ENCODE measurements at places on chromosomes 7 and 10.

DNA sequence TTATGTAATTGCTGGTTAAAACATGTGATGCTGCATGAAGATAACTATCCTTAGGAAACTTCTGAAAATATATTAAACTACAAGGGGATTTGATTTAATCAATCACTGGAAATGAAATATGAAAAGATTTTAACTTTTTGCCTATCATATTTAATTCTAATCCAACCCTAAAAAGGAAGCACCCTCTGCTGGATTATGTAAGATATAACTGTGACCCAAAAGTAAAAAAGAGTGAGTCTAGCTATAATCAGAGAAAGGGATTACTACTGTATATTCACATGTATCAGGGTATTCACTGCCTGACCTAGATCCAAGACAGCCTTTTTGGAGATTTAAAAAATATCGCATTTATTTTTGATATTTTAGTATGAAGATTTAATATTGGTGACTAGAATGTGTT, 295.5 kb downstream of the MDFIC start:
- DNase-seq, result peak; percentile 34

DNA sequence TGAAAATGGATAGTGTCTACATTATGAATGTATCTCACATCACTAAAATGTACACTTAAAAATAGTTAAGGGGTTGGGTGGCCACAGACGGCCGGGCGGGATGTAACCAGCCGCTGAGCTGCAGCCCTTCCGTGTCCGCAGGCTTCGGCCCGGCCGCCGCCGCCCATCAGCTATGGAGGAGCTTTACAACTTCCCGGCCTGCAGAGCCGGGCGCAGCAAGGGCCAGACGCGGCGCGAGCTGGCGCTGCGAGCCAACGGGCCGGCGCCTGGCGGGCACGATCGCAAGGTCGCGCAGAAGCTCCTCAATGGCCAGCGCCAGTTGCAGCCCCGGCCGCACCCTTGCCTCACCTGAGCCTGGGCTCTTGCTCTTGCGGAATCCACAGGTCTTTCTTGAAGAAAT, 69.1 kb downstream of the KMT2C start:
- no peak for DNase-seq

GRCh38 chr7:26630941-26631580, 233.3 kb downstream of the SKAP2 start:
- DNase-seq, result no peak

- DNase-seq, result peak; percentile 15
Measured at GRCh38 chr10:63542835-63543575, 21.8 kb downstream of the REEP3 start.

- no peak for DNase-seq
Measured at GRCh38 chr10:86393362-86393761, 26.8 kb upstream of the GRID1 start.

GRCh38 chr10:123621492-123621891, 44.7 kb upstream of the GPR26 start:
- no peak for DNase-seq

GRCh38 chr7:49878089-49878488, 104.7 kb downstream of the VWC2 start:
- DNase-seq, result no peak

GRCh38 chr10:8738987-8739386, 684.5 kb downstream of the GATA3 start:
- no peak for DNase-seq

DNA sequence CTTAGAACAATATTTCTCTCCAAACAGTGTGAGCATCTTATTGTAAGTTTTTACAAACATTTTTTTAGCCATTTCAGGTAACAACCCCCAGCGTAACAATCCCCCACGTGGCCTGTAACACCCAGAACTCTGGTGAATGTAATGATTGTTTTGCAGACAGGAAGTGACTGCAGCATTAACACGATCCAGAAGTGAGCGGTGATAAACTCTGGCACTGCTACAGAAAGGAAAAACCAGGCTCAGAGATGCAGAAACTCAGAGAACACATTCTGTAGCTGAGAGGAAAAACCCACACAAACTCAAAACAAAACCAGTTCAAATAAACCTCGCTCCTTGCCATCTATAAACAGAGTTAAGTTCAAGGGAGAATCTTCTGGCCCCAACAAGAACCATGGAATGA, 285.7 kb downstream of the FGFR2 start:
- DNase-seq, result no peak

- DNase-seq, result peak; percentile 94
Measured at GRCh38 chr10:580778-581177, 108.7 kb downstream of the DIP2C start.

- no peak for DNase-seq
Measured at GRCh38 chr10:30587522-30588031, 42.0 kb downstream of the LYZL2 start.

DNA sequence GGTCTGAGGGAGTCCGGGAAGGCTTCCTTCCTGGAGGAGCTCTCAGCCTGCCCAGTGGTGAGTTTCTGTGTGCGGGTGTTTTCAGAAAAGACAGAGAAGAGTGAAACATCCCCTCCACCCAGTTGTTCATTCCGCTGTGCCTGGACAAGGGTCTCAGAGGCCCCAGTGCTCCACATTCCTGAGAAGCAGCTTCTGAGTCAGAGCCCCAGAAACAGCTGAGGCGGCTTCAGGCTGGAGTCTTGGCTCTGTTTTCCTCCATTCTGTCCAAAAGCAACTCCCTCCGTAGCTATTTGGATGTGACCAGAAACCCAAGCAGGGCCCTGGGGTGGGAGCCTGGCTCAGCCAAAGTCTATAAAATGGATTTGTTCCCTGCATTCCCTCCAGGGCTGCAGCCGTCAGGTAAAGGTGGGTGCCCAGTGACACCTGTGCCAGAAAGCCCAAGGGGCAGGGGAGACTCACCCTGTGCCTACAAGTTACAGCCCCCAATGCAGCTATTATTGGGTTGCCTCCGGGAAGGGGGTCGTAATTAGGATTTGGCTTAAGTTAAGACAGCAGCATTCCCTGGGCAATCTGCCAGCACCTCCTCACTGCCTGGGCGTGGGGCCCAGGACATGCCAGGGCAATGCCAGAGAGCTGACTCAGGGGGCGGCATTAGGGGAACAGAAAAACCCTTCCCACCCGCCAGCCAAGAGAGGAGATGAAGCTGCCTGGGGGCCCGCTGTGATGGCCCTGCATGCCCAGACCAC, 13.1 kb upstream of the CAMK2G start:
- peak; percentile 81 for DNase-seq

DNA sequence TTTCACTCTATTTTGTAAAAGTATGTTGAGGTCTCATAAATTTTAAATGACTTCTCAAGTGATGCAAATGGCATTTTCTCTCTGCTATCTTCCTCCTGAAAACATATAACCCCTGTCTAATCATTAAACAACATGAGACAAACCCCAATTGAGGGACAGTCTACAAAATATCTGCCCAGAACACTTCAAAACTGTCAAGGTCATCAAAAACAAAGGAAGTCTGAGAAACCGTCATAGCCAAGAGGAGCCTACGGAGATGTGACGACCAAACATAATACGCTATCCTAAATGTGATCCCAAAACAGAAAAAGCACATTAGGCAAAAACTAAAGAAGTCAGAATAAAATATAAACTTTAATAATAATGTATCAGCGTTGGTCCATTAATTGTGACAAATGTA, 282.3 kb upstream of the SEMA3C start:
- DNase-seq, result no peak

GRCh38 chr7:138542183-138542582, 82.1 kb downstream of the TRIM24 start:
- no peak for DNase-seq

DNA sequence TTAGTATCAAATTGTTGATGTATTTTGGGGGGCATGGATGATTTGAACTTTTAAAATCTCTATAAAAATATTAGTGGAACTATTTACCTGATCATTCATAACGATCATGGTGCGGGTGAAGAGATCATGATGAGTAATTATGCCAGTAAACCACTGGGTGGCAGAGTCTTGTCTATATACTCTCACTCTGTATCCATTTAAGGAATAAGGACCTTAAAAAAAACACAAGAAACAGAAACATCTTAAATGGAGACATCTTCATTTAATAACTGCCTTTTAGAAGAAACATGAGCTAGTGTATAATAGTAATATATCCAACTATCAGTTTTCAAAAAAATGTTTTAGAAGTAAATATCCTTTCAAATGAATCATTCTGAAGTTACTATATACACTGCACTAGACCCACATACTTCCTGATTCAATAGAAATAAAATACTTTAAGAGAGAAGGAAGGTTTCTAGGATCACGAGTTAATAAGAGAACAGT, 84.0 kb downstream of the NRBF2 start:
- DNase-seq, result peak; percentile 64

DNA sequence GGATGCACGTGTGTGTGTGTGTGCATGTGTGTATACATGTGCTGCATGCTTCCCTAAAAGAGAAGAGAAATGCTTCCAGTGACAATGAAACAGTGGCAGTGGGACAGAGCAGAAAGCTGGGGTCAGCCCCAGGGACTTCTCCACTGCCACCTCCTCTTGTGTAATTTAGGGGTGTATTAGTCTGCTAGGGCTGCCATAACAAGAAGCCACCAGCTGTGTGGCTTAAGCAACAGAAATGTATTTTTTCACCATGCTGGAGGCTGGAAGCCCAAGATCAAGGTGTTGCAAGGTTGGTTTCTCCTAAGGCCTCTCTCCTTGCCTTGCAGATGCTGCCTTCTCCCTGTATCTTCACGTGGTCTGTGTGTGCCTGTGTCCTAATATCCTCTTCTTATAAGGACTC, 190.5 kb downstream of the CXCL12 start:
- DNase-seq, result no peak

DNA sequence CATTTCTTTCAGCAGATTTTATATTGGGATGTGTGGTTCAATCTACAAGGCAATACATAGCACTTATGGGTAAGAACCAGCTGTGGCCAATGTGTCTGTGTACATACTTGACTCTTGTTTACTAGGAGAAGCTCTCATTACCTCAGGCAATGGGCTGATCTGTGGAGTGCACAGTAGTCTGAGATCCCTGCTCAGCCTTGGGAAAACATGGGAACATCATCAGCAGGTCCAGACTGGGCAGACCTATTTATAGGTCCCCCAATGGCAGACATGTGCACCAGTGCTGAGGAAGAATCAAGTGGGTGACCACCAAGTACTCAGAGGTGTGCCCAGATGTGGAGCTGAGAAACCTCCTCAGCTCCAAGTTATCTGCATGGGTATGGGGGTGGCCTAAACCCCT, 349.7 kb downstream of the KIF20B start:
- no peak for DNase-seq

- peak; percentile 33 for DNase-seq
Measured at GRCh38 chr10:95208702-95209391, 14.8 kb downstream of the ACSM6 start.

GRCh38 chr10:107546284-107546683, 381.8 kb upstream of the SORCS1 start:
- peak; percentile 93 for DNase-seq

DNA sequence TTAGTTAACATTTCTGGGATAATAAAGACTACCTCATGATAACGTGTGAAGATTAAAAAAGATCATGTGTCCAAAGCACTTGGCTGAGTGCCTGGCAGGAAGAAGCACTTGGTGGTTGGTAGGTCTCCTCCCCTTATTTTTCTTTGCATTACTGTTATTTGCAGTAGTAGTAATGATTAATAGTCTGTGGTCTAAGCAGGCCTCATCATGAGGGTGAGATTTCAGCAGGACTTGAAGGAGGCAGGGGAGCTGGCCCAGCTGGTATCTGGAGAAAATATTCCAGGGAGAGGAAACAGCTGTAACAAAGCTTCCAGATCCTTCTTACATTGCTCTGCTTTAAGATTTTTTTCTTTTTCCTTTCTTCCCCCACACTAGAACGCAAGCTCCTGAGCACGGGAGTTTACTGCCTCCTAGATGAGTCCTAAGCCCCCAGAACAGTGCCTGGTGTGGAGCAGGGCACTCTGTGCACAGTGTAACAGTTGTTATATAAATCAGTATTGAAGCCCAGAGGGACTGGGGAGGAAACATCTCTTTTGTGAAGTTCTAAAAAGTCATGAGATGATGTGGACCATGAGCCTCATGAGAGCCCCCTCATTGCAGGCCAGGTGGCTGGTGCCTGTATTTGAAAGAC, 31.1 kb upstream of the RHEB start:
- DNase-seq, result peak; percentile 36

GRCh38 chr10:24952143-24952706, at the start of gene PRTFDC1:
PRTFDC1 (minus strand) TSS chr10:24952606; CDS start chr10:24952575, 31 bp downstream.
- peak; percentile 60 for DNase-seq

DNA sequence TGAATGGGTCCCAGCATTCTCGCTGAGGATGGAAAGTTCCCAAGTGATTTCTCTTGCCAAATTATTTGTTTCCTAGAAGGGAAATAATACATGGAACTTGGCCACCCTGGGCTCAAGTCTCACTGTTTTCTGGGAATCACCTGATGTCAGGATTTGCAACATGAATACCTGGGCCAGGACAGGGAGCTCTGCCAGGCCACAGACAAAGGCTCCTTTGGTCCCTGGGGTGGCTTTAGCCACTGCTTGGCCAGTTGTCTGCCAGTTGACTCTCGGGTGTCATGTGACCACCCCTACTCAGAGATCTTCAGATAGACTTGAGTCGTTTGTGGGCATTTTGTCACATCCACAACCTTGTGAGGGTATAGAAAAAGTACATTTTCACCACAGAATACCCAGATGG, 258.0 kb upstream of the HABP2 start:
- no peak for DNase-seq

DNA sequence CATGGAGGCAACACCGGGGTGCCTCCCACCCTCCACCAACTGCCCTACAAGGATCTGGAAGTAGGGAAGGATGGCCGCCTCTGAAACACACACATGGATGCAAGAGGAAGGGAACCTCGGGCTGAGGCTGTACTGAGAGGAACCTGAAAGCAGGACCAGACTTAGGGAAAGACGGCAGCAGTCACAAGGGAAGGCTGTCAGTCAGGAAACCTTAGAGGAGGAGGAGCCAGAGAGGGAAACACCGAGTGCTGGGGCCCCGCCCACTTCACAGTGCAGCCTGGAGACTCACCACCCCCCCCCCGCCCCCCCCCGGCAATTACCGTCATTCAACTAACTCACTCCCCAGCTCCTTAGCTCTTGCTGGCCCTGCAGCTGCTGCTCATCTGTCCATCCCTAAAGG, 2.5 kb downstream of the CYREN start:
- DNase-seq, result no peak

- DNase-seq, result no peak
Measured at GRCh38 chr10:77989081-77989724, 40.1 kb downstream of the POLR3A start.

GRCh38 chr10:29448125-29448524, 159.3 kb downstream of the LYZL1 start:
- DNase-seq, result no peak

- peak; percentile 70 for DNase-seq
Measured at GRCh38 chr7:19397911-19398310, 252.7 kb upstream of the FERD3L start.

DNA sequence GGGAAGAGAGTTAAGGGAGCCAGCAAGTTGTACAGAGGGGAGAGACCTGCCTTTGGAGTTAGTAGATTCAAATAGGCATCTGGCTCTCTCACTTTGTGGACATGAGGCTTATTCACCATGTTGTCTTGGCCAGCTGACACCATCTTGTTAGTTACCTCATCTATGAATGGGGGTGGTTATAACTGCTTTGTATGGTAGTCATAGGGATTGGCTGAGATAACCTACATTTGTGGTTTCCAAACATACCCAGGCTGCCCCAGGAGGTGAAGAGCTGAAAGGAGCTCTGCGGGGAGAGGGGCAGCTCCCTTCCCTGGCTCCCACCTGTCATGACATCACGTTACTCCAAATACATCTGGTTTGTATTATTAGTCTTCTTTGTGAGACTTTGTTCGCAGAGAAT, 393.3 kb upstream of the AUTS2 start:
- DNase-seq, result no peak

Measured in HCEC 1CT (cell line).